GM23338 (cell line): ENCODE measurements at places on chromosomes 12 and 14.

GRCh38 chr14:94113908-94114588, 3.5 kb downstream of the IFI27 start:
- DNase-seq, result no peak

- DNase-seq, result no peak
Observed at GRCh38 chr14:58327019-58327418, 28.7 kb downstream of the ARID4A start.

DNA sequence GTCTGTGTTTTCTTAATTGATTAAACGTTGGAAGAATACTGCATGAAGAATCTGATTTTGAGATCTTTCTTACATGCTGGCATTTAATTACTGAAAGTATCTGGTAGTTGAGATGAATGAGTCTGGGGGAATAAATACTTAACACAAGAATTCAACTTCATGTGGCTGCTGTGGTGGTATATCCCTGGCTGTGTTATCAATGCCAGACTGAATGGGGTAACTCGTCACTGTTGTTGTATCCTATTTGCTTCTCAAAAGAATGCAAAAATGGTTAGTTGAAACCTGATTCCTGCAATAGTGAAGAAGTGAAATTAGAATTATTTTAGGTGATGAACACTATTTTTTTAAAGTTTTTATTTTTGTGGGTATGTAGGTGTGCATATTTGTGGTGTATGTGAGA, 72.5 kb downstream of the HMGA2 start:
- DNase-seq, result peak; percentile 56

- peak; percentile 16 for DNase-seq
Observed at GRCh38 chr12:106631150-106631549, 48.3 kb downstream of the RFX4 start.

DNA sequence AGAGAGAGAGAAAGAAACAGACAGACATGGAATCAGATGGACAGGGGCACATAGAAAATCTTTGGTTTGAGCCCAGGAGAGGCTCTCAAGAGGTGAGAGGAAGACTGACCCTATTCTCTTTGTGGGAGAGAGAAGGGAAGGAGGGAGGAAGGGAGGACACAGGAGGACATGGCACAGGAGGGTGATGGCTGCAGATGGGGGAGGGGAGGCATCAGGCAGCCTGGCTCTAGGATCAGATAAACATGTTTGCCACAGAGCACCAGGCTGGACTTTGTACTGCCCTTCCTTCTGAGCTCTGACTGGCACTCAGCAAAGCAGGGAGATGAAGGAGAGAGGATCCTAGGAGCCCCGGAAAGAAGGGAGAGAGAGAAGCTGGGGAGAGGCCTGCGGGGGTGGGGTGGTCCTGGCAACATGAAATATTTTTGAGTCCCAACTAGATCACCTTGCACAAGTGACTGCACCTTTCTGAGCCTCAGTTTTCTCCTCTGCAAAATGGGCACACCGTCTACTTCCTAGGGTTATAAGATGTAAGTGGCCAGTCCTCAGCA, 6.1 kb downstream of the HNF1A start:
- peak; percentile 26 for DNase-seq

GRCh38 chr14:96905065-96905464, 107.9 kb downstream of the VRK1 start:
- no peak for DNase-seq

GRCh38 chr12:4852911-4853310, 56.8 kb upstream of the KCNA1 start:
- DNase-seq, result no peak
